ENCODE measurements at places on chromosomes 3 and 15.

GRCh38 chr3:131762981-131763564, 260.3 kb upstream of the MRPL3 start:
- no peak for DNase-seq

GRCh38 chr3:107598926-107599771, 76.4 kb downstream of the BBX start:
- DNase-seq = peak; percentile 86

GRCh38 chr15:78977591-78978347, 32.9 kb upstream of the CTSH start:
- DNase-seq = no peak

DNA sequence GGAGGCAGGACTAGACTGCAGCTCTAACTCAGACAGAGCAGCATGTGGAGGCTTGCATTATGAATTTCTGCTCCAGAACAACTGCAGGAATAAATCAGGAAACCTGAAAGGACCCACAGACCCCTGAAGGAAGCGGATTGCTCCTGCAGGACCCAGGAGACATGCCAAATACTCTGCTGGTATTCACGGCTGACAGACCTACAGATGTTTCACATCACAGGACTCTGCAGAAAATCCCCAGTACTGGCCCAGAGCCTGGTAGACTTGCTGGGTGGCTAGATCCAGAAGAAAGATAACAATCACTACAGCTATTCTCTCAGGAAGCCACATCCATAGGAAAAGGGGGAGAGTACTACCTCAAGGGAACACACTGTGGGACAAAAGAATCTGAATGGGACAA, 942.1 kb downstream of the AGBL1 start:
- DNase-seq = peak; percentile 1

DNA sequence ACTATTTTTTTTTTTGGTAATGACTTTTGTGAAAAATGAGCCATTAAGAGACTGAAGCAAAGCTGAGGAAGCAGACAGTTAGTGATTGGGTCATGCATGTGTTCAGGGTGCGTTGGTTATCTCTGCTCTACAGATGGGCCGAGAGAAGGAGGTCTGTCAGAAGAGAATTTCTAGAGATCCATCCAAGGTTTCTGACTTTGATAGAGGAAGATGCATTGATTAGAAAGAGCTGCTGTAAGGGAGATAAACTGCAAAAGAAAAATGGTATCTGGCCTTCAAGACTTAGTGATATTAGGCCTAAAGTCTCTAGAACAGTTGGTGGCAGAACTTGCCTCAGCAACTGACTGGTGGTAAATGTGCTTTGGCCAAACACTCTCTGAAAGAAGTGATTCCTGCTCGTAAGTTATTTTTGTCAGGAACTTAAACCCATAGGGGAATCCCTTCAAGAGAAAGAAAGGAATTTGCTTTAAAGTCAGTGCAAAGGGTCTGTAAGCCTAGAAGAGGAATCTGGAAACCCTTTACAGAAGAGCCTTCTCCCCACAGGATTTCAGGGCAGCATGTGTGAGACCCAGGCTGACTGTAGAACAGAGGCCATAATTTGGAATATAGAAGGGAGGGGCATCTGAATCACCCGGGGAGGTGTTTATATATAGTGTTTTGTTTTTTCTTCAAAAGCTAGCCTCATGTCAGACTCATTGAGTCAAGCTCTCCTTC, 67.8 kb downstream of the OPA1 start:
- no peak for DNase-seq

GRCh38 chr15:45611305-45611704, 23.5 kb upstream of the SQOR start:
- DNase-seq = no peak

- peak; percentile 83 for DNase-seq
Observed at GRCh38 chr3:122975163-122975923, 52.2 kb downstream of the SEMA5B start.

- no peak for DNase-seq
Observed at GRCh38 chr3:13505147-13506130, 25.3 kb downstream of the HDAC11 start.

- DNase-seq = no peak
Observed at GRCh38 chr15:45288947-45289346, 36.9 kb downstream of the SLC28A2 start.

- no peak for DNase-seq
Observed at GRCh38 chr3:98655666-98656065, 62.3 kb upstream of the CPOX start.

DNA sequence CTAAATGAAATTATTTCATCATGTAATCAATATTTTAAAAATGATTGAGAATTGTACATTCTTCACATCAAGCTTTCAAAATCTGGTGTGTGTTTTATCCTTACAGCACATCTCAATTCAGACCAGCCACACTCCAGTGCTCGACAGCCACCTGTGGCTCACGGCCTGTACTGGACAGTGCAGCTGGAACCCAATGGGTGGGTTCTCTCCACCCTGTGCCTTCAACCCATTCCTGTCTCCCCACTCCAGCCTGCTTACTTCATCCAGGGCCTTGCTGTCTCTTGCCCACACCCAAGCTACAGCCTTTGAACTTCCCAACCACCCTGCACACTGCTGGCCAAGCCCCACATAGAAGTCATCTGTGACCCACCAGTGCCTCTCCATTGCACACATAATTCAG, 17.6 kb downstream of the CYP19A1 start:
- no peak for DNase-seq

DNA sequence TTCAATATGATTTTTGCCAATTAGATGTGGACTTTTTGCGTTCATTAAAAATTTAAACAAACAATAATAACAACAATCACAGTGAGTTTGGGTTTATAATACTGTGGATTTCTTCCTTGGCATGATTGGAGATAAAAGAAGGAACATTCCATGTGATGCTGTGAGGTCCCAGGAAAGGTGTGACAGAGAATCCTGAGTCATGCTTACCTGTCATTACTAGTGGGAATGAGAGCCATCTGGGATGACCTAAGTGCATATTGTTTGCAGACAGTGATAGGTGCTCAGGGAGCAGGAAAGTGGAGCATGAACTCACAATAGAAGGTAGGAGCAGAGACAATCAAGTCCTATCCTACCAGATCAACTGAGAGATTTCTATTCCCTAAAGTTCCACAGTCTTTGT, 766.5 kb upstream of the CFAP20DC start:
- no peak for DNase-seq

GRCh38 chr3:155504682-155505081, 211.2 kb upstream of the STRIT1 start:
- no peak for DNase-seq

GRCh38 chr3:130658678-130659077, 88.0 kb downstream of the PIK3R4 start:
- no peak for DNase-seq

GRCh38 chr3:189312866-189313265, 141.1 kb downstream of the TPRG1 start:
- DNase-seq = no peak

GRCh38 chr3:152646004-152646403, 188.9 kb upstream of the P2RY1 start:
- DNase-seq = no peak

DNA sequence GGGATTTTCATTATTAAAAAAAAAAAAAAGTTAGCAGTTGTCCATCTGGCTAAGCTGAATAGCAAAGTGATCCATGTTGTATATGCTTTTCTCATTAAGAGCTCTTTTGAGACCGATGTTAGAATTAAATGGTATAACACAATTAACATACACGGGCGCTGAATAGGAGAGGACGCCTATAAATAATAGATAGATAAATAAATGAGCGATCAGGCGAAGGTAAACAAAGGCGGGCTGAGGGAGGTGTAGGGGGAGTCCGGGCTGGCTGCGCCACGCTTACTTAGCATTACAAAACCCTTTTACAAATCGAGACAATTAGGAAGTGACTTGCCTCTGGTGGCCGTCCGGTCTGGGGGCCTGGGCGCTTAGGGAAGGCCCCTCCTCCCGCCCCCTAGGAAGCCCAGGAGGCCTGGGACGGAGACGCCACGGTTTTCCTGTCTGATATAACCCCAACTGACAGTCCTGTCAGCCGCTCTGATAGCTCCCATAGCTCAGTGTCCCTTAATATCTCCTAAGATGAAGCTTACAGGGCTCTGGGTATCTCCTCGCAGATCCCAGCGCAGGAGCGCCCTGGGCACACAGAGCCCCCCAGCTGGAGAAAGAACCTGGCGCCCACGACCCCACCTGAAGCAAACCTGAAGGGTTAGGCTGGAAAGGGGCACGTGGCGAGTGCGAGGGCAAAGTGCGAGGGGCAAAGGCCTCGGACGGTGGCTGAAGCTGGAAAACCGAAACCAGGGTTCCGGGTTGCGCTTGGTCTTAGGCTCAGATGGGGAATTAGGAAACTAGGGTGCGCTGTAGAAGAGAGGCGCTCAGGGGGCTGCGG, 3.6 kb downstream of the SOX14 start:
- peak; percentile 94 for DNase-seq

DNA sequence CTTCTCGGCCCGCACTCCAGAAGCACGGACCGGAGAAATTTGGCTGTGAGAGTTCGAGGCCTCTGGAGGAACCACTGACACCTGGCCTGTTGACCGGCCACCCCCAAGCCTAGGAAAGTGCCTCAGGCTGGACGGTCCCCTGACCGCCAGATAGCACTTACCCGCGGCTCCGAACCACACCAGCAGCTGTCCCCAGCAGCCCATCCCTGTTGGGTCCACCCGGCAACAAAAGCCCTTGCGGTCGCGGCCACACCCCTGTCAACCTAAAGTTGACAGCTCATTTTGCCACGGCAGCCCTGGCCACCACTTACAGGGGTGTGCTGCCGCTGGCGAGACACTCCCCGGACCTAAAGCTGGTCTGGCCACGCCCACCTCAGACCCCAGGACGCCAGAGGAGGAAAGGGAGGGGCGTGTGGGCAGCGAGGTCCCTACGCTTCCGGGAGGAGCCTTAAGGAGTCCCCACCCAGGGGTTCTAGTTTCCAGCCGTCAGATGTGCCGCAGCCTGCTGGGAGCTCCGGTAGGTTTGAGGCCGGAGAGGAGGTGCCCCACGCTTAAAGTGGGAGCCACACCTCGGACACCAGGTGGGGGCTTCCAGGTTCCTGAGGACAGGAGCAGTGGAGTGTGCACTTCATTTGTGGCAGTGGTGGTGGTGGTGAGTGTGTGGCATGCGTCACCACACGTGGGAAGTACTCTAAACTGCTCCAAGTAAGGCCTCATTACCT, at the start of gene LTK:
LTK (minus strand) TSS at position 322 of the 722 bp plus-strand sequence; CDS start at position 204, 118 bp downstream.
- peak; percentile 69 for DNase-seq

DNA sequence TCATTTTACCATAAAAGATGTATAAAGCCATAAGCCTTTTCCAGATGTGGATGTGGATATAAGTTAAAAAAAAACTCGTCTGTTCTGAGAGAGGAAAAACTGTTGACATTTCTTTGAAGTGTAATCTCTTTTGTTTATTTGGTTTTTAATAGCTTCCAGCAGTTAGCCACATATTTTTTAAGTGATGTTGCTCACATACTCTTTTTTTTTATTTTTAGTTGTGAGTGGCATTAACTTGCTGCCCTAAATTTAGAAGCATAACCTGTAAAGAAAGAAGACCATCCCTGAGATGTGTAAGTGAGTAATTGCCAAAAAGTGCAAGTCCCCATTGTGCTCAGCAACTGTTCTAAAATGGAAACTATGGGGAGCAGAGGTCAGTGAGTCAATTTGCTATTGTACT, 415.9 kb upstream of the MDFIC2 start:
- DNase-seq = no peak

DNA sequence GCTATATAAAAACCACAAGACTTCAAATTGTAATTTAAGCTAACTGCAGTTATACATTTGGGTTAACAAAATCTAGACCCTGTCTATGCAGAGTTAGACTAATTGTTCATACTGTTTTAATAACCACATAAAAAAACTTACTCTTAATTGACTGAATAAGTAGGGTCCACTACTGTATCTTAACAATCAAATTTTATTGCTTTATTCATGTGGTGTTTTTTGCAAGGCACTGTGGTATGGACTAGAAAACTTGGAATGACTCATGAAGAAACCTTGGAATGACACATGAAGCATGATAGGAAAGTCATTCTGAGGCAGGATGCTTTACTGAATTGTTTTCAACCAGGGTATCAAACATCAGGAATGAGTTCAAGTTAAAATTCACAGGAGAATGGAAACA, 2.3 kb downstream of the SERP1 start:
- DNase-seq = no peak

GRCh38 chr15:86328658-86329057, 249.0 kb downstream of the AGBL1 start:
- peak; percentile 4 for DNase-seq
